ENCODE measurements at places on chromosomes 3 and 15. TPM values are rescaled to one million over a fixed set of nuclear protein-coding genes. Genes with fewer than 3 reads are reported as not detected.

The EFCC1 gene
- not detected for total RNA-seq

The GP9 gene
- not detected for total RNA-seq

The CA12 gene
- total RNA-seq, result 114 TPM

The GRAMD2A gene
- not detected for total RNA-seq

The FAM227B gene
- total RNA-seq, result 6.2 TPM

The PDE8A gene
- total RNA-seq, result 38.3 TPM

The UROC1 gene
- not detected for total RNA-seq

The ZNF654 gene
- total RNA-seq, result 23.2 TPM

The SLC6A1 gene
- total RNA-seq, result not detected

The SEMA5B gene
- total RNA-seq, result not detected

The EXOG gene
- total RNA-seq, result 14.5 TPM

The NMNAT3 gene
- total RNA-seq, result 0.59 TPM

The GLCE gene
- total RNA-seq, result 14.8 TPM

The CD200 gene
- 1.5 TPM for total RNA-seq

The BOC gene
- total RNA-seq, result 29.2 TPM

The KBTBD13 gene
- not detected for total RNA-seq

The NUTM1 gene
- total RNA-seq, result under 0.01 TPM

The SLC2A2 gene
- not detected for total RNA-seq

The TWF2 gene
- 115 TPM for total RNA-seq

Measured in osteoblast (primary cell).